Stimulated activated CD8-positive, alpha-beta memory T cell treated with anti-CD3 and anti-CD28 coated beads, Interleukin-7, amount 100 ng/mL, for 4 hours (primary cell): ENCODE measurements at places on chromosomes 5 and 9.

DNA sequence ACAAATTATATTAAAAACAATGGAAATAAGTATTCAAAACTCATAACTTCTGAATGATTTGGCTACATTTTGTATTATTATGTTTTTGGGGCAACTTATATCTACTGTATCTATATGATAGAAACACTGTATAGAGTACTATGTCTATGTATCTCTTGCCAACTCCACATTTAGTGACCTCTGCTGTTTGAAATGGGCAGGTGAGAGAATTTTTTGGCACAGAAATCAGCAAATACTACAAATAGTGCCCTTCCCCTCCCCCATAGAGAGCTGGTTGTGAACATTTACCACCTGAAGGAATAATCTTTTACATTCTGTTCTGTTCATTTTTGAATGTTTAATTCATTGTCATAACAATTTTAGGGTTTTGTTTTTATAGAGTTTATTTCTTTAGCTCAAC, 545.3 kb downstream of the PDE4D start:
- DNase-seq, result no peak

GRCh38 chr9:114263853-114264510, 58.9 kb upstream of the ORM1 start:
- no peak for DNase-seq

DNA sequence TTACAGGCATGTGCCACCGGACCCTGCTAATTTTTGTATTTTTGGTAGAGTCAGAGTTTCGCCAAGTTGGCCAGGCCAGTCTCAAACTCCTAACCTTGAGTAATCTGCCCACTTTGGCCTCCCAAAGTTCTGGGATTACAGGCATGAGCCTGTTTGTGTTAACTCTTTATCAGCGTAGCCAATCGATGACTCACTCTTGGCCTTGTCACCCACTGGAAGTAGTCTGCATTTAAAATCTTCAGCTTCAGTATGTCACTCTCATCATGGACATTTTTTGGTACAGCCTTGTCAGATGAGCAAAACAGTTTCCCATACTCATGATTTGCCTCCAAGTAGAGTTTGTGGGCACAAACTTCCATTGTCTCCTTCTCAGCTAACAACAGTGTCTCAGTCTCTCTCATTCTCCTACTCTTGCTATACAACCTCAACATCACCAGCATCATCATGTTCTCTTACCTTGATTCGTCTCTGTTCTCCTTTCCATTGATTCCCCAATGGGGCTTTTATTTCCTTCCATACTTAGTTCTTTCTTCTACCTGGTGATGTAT, 22.5 kb downstream of the MUSK start:
- DNase-seq, result no peak

- DNase-seq, result no peak
Measured at GRCh38 chr9:125942125-125942524, 195.0 kb downstream of the PBX3 start.

DNA sequence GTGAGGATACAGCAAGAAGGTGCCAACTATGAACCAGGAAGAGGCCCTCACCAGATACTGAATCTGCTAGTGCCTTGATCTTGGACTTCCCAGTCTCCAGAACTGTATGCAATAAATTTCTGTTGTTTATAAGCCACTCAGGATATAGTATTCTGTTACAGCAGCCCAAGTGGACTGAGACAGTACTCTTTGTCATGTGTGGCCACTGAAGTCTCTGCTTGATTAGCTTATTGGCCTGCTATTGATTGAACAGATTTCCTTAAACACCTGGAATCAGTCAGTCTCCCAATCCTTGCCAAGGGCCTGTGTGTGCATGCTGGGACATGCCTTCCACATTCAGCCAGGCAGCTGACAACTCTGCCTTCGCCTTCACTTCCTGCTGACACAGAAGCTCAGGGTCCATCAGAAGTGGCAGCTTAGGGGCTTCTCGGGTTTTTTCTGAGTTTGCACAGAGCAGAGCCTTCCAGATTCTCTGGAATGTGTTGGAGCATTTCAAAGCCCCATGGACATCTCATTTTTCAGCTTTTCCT, 13.7 kb upstream of the ROR2 start:
- DNase-seq, result no peak

GRCh38 chr9:5099466-5099865, 86.0 kb downstream of the INSL6 start:
- DNase-seq, result no peak
